Renal cortex interstitium (tissue), 15 donors: ENCODE measurements at places on chromosomes 5 and 9. TPM values are rescaled to one million over a fixed set of nuclear protein-coding genes. Genes with fewer than 3 reads are reported as not detected.

Gene MACIR
- 19.5 TPM for polyA plus RNA-seq

DNA sequence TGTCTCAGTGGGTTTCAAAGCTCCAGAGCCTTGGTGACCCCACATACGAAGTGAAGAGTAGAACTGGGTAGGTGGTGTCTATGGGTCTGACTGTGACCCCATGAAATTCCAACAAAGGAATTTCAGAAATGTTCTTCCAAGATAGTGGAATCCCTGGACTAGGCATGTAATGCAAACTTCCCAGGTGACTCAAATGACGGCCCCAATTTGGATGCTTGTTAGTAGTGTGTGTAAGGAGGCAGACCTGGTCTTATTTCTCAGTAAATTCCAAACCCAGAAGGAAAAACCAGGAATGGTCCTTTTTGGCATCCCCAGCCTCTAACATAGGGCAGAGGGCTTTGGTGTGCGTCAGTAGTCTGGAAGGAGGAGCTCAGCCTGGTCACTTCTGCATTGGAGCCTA is 43.6 kb upstream of the ABCA1 start:
- DNase-seq: no peak

Gene TYRP1
- 2.5 TPM for polyA plus RNA-seq

Gene PLAC8L1
- 0.76 TPM for polyA plus RNA-seq

- no peak for DNase-seq
These were observed 2.2 kb downstream of the AKNA start for GRCh38 chr9:114385397-114386181.

DNA sequence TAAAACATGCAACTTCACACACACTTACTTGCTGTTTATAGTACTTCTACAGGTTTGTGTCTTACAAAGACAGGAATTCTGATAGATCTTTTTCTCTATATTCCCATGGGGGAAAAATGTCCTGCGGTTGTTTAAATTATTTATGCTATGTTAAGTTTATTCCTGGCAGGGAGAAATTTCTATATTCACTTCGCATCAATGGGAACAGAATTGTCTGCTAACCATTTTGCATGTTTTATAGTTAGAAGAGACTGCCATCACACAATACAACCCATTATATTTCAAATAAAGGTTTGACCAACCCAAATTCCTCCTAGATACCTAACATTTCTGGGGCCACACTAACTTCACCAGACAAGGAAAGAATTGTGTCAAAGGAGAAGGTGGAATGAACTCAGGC is 110.0 kb upstream of the PRR16 start:
- DNase-seq: no peak

DNA sequence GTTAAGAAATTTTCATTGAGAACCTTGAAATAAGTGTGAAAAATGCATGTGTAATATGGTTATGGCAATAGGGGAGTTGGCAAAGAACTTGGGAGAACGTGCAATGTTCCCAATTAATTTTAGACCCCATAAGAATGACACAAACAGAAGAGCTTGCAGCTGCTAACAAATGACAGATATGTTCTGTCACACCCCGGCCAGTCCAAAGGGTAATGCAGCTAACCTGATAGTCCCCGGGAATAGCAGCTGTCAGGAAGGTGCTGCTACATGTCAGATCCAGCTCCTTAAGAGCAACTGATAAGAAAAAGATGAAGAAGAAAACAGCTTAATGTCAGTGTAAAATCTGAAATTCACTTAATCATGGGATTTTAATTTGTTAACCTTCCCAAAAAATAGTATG is 30.4 kb downstream of the SEMA5A start:
- DNase-seq: no peak

DNA sequence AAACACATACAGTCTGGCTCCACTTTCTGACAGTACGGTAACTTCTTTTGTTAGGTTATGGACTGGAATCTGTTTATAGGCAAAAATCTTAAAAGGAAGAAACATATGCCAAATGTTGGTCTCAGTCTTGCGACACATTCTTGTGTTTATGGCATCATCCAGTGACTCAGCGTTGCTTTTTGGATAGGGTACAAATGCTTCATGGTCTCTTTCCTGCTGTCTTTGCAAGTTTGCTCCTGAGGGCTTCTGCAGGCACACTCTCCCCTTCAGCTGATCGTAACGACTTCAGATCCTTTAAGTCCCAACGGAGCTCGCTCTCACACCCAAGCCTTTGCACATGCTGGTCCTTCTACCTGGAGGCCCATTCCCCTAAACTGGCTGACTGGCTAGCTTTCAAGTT is 23.6 kb upstream of the TNFSF8 start:
- DNase-seq: no peak

DNA sequence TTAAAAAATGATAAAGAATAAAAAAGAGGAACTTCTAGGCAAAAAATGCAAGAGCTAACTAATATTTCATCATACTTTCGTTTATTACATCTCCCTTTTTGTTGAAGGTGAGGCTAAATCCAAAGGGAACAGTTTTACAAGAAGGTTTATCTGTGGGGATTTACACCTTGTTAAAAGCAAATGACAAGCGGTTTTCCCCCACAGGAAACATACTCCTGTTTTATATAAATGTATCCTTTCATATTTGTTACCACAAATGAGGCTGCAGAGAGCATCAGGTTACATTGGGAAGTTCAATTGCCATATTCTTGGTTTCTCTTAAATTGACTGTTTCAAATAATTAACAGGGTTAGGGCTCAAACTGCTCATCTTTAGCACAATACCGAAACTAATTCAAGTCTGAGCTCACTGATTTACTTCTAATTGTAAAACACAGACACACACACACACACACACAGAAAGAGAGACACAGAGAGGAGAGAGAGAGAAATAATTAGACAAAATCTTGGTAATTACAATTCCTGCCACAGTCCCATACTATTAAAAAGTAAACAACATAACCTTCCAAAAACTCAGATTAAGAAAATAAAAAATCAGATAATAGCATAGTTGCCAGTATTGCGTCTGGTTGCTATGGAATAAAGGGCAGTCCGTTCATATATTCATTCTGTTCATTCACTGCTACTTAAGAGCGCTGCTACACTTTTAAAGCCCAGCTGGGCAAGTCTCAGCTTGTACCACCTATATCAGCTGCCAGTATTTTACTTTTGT is 17.1 kb downstream of the RFX3 start:
- DNase-seq: no peak

DNA sequence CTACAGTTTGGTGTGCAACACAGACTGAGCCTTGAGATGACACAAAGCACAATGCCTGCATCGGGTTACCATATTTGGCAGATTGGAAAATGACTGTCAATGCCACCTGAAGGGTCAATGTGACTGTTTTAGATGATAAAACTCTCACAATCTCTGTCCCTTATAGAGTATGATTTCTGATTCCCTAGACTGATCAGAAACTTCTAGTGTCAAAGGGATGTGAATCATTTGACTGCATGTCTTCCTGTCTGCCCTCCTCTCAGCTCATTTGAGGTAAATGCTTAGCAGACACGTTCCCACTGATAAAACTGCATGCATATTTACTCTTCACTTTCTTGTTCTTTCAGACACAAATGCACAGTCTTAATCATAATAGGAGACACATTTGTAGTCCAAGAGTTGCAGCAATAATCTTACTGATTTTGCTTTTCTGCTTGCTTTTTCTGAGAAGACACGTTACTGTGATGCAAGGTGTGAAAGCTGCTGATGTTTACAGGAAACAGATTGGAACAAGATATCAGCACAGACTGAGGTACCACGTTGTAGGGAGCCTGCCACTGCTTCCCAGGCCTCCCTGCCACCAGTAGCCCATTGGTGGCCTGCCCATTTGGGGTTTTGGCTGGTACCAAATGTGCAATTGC is 77.8 kb downstream of the GCNT4 start:
- DNase-seq: no peak

Gene CAVIN4
- polyA plus RNA-seq: 3.2 TPM

Gene AOPEP
- polyA plus RNA-seq: 63.4 TPM

- DNase-seq: no peak
These were observed 16.2 kb downstream of the SIL1 start for GRCh38 chr5:139181835-139182452.

- no peak for DNase-seq
These were observed 67.9 kb downstream of the PSMB7 start for GRCh38 chr9:124347206-124347967.

DNA sequence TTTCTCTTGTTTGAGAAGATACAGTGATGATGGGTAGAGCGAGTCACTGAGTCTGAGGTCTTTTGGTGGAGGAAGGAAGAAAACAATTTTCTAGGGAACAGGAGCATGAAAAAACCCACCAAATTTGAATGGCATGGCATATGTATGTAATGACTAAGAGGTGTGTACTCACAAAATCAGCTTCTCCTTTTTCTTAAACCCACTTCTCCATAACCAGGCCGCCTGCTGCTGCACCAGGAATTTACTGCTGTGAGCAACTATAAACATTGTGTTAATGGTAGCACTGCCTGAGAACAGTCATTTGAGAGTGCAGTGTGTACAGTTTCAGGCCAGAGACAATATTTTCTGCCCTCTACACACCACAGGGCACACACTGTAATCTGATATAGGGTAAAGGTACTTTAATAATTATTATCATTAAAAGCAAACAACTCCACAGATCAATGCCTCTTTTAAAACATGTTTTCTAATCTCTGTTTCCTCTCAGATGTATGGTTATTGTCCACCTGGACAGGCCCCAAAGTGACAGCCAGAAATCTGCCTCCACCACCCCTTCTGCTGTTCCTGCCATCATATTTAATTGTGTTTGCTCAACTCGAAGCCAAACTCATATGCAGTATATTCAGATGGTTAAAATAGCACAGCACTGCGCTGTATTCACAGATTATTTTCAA is 241.6 kb downstream of the KIAA0825 start:
- DNase-seq: no peak

- DNase-seq: no peak
These were observed 22.8 kb downstream of the OSTF1 start for GRCh38 chr9:75111019-75111622.

Gene SLC6A19
- polyA plus RNA-seq: 51.8 TPM

Gene C5orf34
- 5.4 TPM for polyA plus RNA-seq

- no peak for DNase-seq
These were observed 48.3 kb upstream of the DNAH5 start for GRCh38 chr5:13992795-13993194.

Gene PITX1
- polyA plus RNA-seq: not detected

GRCh38 chr5:42005561-42006153 is 80.6 kb downstream of the FBXO4 start:
- no peak for DNase-seq

- DNase-seq: no peak
These were observed 32.9 kb downstream of the SLIT3 start for GRCh38 chr5:169268019-169268418.

DNA sequence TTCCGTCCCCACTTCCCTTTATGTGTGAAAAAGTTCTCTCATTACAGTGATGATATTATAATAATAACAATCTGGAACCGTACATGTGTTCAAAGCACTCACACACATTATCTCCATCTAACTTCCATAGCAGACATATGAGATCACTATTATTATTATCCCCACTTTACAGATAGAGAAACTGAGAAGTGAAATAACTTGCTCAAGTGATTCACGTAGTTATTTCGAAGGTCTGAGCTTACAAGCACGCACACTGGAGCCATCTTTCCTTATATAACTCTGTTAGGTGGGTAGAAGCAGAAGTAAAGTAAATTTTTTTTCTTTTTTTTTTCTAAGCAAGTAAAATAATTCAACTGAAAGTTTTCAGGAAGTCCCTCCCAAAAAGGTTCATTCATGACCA is 62.9 kb upstream of the PTGER4 start:
- DNase-seq: no peak

DNA sequence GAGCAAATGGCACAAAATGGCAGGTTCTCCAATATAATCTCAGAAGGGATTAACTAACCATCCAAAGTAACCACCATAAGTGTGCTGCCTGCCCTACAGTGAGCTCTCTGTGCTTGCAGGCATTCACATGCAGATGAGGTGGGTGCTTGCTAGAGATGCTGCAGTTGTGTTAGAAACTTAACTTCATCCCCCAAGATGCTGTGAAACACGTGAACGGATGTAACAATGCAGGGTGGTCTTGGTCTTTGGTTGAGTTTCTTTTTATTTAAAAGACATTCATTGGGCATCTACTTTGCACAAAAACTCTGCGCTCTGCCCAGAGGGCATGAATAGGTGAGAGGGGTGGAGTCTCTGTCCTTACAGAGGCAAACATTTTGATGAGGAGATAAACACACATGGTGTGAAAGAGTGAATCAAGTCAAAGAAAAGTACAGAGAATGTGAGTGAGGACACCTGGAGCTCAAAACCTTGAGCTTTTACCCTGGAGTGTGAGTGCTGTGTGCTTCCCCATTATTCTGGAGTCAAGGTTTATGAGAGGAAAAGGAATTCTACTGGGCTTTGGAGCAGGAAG is 143.9 kb upstream of the DAP start:
- no peak for DNase-seq

Gene TAL2
- polyA plus RNA-seq: 3.0 TPM

- no peak for DNase-seq
These were observed 203.8 kb downstream of the MLLT3 start for GRCh38 chr9:20418485-20418884.

DNA sequence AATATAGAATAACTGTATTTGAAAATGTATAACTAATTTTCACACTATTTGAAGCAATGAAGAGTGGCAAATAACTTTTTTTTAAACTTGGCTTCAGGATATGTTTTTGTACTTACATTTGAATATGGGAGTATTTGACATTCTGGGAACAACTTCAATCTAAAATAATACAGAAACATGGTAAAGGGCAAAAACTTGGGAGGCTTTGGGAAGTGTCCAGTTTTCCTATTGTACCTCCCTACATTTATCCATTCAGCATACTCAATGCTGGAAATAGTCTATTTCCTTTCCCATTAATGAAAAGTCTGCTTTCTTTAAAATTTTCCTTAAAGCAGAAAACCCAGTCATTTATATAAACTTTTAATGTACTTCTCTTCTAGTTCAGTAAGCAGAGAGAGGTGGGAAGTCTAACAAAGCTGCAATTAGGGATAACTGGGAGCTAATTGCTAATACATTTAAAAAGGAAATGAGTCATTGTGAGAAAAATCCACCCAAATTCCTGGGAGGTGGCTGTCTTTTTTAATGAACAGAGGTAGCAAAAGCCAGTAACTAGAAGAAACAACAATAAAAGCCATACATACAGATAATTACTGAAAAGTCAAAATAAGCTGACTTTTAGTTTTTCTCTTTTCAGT is 128.8 kb downstream of the FBN2 start:
- no peak for DNase-seq

- no peak for DNase-seq
These were observed 131.1 kb downstream of the ADAMTSL1 start for GRCh38 chr9:18604767-18605730.
